SJSA1 (cell line): ENCODE measurements at places on chromosomes 2 and 18. TPM values are rescaled to one million over a fixed set of nuclear protein-coding genes. Genes with fewer than 3 reads are reported as not detected.

DNA sequence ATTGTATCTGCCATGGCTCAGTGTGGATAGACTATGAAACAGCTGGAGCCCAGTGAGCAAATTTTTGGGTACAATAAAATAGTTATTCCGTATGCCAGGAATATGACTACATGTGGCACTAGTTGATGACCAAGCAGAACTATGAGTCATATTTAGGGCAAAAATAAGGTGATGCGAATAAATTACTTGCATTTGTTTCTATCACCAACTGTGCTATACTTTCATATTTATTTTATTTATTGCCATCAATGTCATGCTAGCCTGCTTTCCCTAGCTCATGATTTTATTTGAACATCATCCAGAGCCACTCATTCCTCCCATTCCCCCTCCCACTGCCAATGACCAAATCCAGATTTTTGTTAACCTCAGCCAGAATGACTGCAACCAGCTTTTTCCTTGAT lies 13.3 kb upstream of the FAP start:
- no peak for DNase-seq

GRCh38 chr2:132400169-132400900 lies 16.3 kb upstream of the GPR39 start:
- no peak for DNase-seq

- DNase-seq, result no peak
These were observed 594.1 kb downstream of the SATB2 start for GRCh38 chr2:198863655-198864054.

Gene GATA6
- 3.5 and 8.8 TPM in 2 replicates for total RNA-seq

Gene MAP3K19
- total RNA-seq, result 0.08 TPM in 1 of 2 replicates, not detected in the other

Gene NAT8
- not detected in 2 replicates for total RNA-seq
